ENCODE measurements at places on chromosomes 11 and 22.
A peak's percentile ranks its signal among the peaks of the same experiment; 100 is the strongest.

DNA sequence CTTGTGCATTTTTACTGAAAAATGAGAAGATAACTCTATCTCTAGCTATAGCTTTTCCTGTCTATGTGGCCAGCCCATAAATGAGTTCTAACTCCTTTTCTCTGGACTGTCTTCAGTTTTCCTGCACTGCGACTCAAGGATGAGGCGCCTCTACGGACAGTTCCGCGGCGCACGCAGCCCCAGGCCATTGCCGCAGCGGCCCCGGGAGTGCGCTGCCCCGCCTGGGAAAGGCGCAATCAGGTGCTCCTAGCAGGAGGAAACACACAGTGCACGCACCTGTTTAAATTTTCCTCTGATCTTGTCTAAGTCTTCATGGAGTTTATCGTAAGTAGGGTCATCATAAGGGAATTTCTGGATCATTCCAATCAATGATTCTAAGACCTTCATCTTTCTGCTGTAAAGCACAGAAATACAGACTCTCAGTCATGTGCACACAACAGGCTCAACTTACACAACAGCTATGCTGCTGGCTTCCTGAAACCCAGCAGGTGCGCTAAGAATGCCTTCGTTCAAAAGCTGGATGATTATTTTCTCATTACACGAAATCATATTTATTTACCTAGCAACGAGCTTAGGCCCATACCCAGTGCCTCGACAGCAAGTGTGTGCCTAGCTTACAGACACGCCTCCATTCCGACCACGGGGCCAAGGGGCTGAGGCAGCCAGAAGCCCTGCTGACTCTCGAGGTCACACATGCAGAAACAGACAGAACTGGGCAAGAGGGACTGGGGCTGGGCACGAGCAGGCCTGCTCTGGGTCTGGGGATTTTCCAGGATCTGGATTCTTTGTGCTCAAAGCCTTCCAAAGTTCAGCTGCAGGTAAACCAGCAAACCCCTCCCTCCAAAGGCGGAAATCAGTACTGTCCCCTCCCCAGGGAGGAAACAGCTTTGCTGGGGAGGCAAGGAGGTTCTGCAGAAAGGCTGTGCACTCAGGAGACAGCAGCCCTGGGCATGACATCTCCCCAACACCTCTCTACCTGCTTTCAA lies 7.2 kb downstream of the LTO1 start:
- DNase-seq, result no peak

GRCh38 chr11:19957294-19957943 lies 202.9 kb downstream of the DBX1 start:
- no peak for DNase-seq

- DNase-seq, result no peak
Observed at GRCh38 chr11:125341676-125342075, 154.4 kb downstream of the FEZ1 start.

GRCh38 chr11:34165786-34166555 lies 60.5 kb downstream of the NAT10 start:
- no peak for DNase-seq

DNA sequence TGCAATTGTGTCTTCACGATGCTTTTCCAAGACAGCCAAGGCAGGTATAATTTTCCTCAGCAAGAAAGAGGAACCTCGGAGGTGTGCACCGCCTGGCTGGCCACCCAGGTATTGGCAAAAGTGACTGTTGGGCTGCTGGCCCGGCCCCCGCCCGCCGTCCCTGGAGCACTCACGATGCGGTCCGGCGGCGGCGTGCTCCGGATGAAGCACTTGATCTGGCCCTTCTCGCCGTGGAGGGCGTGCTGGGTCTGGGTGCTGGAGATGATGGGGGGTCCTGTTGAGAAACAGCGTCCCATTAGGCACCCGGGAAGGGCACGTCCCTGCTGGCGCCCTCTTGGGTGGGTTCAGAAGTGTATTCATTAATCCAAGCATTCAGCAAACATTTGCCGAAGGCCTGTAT lies 84.8 kb downstream of the ST3GAL4 start:
- DNase-seq, result no peak

- DNase-seq, result peak; percentile 46
Observed at GRCh38 chr11:78195917-78196560, 7.3 kb downstream of the USP35 start.

DNA sequence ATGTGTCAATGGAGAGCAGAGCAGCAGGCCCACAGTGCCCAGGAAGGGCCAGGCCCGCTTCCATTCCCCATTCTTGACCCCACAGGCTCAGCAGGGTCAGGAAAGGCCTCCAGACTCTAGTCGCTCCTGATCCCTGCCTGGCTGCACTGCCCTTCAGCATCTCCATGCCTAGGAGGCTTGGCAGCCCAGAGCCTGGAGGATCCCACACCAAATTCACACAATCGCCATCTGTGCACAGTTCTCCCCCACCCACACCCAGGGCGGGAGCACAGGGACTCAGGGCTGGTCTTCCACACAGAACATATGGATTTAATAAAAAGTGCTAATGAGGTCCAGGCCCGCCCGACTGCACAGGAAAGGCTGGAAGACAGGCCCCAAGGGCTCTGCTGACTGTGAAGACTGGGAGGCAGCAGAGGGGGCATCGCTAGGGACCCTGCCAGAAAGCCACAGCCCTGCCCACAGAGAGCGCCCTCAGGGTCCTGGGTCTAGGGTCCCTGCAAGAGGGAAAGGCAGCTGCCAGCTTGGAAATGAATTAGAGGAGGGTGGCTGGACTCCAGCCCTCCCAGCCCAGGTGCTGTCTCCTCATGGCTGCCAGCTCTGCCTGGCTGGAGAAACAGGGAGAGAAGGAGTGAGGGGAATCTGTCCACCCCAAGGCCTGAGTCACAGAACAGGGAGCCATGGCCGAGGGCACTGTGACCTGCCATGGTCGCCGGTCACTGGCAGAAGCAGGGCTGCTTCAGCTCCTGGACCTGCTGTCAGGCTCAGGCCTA lies 39.7 kb downstream of the DKK3 start:
- peak; percentile 56 for DNase-seq

GRCh38 chr22:28903729-28904128 lies 20.4 kb downstream of the ZNRF3 start:
- DNase-seq, result peak; percentile 53

GRCh38 chr11:120785576-120785975 lies 238.3 kb upstream of the TBCEL start:
- no peak for DNase-seq

- DNase-seq, result no peak
Observed at GRCh38 chr11:41522391-41522790, 62.9 kb upstream of the LRRC4C start.

- DNase-seq, result no peak
Observed at GRCh38 chr11:76663486-76663810, 7.1 kb downstream of the LRRC32 start.

GRCh38 chr22:24068377-24068680 lies 57.2 kb downstream of the CABIN1 start:
- no peak for DNase-seq

DNA sequence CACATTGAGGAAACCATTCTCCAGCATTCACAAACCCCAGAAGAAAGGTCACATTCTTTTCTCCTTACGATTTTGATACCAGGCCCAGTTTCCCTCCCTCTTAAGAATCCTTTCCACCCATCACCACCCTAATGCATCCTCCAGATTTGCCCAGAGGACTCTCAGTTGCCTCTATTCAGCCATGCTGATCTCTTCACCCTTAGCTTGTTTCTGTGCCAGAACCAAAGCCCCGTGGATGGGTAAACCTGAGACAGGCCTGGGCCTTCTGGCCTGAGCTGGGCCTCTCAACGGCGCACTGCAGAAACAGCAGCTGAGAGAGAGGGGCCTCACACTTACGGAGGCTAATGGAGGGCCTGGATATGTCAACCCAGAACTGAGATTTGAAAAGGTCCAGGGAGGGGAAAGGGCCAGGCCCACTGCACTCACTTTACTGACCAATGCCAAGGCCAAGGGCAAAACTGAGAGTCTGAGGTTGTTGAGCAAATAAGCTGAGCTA lies 32.2 kb upstream of the OAF start:
- no peak for DNase-seq

DNA sequence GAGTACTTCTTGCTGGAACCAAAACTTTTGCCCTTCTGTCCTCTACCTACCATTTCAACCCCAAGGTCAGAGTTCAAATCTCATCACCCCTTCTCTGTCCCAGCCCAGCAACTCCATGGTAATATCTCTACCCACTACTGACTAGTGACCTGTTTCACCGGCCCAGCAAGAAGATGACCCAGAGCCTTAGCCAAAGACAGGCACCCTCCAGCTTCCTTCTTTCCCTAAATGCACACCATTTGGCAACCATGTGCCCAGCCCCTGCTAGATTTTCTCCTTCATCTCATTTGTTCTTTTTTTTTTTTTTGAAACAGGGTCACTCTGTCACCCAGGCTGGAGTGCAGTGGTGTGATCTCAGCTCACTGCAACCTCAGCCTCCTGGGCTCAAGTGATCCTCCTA lies 14.9 kb downstream of the ARAP1 start:
- no peak for DNase-seq

GRCh38 chr11:10609636-10610035 lies 41.2 kb upstream of the LYVE1 start:
- no peak for DNase-seq

Measured in retina (tissue), 1 donor.